ENCODE measurements at places on chromosomes 2 and 18.

DNA sequence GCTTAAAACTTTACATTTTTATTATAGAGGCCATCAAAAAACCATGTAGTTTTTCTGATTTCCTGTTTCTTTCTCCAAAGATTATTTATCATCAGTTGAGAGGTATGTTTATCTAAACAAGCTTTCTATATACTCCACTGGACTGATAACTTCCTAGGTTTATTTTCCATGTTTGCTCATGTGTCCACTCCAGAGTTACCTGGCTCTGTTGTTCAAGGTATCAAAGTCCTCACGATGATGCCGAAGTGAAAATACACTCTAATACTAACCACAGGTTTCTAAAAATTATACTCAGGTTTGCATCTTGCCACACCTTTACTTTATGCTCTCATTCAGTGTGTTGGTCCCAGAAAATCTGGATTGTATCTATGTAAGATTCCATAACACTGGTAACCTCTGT lies 287.9 kb upstream of the GULP1 start:
- DNase-seq = no peak

DNA sequence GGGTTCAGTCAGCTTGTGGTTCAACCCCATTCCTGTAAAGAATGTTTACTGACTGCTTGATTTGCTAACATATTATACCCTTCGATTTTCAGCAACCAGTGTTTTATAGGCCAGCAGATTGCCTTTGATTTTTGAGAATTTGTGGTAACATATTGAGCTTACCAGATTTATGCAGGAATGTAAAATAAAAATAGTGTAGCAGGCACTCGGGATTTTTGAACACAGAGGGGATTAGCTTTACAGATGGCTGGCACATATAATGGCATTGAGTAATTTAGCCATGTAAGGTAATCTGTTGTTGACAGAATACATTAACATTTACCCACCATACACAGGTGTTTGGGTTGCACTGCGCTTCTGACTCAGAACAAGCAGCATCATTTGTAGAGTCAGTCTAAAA lies 354.0 kb downstream of the LRRTM1 start:
- no peak for DNase-seq

DNA sequence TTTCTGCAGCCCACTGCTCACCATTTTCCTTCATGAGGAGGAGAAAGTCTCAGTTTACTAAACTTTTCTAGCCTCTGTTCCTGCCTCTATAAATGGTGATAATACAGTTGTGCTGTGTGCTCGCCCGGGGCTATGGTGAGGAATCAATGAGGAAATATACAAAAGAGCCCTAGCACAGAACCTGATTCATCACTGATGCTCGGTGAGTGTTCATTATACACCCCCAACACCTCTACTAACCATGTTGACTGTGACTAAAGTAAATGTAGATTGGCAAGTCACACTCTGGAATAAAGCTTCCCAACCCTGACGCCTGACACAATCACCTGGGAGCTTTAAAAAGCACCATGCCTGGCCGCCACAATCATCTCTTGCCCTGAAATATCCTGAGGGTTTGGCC lies 118.8 kb upstream of the CYP1B1 start:
- DNase-seq = no peak

DNA sequence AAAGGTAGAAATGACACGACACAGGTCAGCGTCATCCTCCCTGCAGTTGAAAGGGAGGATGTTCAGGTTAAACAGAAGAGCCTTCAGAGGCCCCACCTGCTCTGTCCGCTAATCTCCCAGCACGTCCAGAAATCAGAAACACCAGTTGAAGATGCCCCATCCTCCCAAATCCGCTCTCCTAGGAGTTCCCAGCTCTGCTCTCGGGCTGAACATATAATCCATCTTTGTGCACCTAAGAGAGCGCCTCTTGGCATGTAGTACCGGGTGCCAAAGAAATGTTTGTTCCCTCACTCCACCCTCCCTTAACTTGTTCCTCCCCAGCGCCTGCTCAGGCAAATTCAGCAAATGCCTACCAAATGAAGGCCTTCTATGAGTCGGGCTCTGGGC lies 145.2 kb upstream of the SMAD2 start:
- peak; percentile 43 for DNase-seq

GRCh38 chr2:130864830-130865800 lies 28.4 kb downstream of the ARHGEF4 start:
- DNase-seq = peak; percentile 55

DNA sequence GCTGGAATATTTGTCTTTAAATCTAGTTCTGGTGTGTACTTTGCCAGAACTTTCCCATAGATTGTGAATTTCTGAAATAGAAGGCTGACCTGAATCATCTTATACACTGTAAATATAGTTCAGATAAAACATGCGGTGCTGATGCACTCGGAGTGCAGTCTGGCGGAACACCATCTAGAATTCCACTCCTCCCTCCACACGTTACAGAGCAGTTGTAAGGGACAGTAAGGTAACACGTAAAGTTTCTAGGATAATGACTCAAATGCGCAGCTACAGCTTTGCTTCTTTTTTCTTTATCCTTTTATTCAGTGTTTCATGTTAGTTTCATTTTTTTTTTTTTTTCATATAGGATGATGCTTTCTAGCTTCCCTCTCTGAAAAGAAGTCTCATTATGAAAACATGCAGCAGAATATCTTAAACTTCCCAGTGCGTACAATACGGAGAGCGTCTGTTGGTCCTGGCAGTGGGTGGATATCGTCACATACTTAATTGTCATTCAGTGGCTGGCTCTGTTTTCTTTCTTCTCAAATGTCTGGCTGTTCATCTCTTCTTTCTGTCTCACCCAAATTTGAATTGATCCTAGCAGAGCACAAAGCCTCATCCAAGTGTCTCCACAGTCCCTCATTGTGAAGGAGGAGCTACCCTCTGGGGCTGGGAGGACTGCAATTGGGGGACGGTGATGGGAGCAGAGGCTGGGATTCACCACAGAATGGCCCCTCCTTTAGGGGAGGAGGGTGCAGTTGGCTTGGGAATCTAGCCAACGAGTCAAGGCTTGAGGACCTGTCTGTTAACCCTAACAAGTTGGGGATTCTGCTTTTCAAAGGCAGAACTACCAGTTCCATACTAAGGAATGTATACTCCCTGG lies 138.8 kb downstream of the MYT1L start:
- DNase-seq = peak; percentile 27

DNA sequence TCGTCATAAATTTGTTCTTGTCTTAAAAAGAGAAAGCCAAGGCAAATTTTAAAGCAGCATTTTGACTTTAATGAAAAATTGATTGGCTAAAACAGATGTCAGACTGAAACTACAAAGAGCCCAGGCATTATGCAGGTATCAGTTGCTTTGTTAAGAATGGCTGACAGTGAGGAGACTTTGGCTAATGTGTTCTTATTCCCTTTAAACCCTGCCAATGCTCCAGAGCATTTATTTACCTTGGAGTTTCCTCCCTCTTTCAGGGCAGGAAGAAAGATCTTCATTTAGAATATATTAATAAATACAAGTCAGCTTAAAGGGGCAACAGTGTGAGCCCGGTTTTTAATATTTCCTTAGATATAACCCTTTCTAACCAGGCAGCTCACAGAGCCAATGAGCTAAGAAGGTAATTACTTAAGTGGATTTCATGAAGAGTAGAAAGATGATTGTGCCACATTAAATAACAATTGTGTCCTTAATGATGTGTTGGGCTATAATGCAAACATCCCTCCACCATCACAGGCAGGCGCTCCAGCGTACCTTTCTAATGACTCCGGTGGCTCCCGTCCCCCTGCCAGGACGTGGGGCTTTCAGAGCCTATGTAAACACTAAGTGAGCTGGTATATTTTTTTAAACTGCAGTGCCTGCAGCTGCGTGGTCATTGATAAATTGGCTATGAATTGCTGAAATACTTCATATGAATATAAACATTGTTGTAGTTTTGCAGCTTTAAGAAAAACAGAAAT lies 349.4 kb upstream of the POU3F3 start:
- DNase-seq = no peak

GRCh38 chr2:7272210-7272609 lies 355.0 kb downstream of the RNF144A start:
- no peak for DNase-seq

DNA sequence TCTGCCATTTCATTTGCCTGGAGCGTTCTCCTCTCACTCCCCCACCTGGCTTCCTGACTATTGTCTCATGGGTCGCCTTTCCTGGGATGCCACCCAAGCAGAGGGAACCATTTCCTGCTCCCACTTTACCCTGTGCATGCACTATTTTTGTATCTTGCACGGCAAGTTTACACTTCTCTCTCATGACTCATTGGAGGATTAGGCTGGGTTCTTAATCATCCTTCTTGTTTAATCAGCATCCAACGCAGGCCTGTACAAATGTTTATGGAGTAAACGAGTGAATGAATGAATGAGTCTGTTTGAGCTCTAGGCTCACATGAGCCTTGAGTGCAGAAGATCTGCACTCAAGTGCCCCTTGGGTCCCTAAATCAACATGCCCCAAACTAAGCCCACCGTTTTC lies 3.8 kb upstream of the ARHGAP25 start:
- no peak for DNase-seq

GRCh38 chr2:41393621-41394020 lies 654.2 kb upstream of the PKDCC start:
- no peak for DNase-seq

- DNase-seq = no peak
These were observed 173.7 kb downstream of the CELF4 start for GRCh38 chr18:37391698-37392548.

DNA sequence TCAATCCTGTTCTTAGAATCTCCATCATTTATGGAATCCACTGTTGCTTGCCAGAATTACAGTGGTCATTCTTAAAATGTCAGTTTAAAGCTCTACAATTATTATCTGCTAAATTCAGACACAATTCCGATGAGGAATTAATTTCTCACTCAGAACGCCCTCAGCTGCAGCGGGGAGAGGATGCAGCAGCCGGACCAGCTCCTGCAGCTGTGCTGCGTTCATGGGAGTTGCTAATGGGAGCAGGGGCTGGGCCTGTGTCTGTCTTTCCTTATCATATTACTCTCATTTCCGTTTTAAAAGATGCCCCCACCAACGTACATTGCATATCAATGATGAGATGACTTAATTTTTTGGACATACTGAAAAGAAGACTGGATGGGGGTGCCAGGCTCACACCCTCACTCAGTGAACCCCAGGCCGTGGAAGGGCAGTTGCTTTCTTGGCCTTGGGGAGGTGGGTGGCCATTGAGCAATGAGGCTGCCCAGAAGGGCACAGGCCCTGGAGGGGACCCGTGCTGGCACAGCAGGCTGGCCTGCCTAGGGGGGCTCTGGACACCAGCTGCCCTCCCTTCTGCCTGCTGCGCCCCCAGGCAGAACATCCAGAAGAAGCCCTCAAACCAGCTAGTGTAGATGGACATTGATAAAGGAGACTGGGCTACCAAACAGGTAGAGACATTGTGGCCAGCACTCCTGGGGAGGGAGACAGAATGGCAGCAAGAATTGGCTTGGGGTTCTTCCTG lies 503.6 kb upstream of the MYT1L start:
- peak; percentile 44 for DNase-seq

DNA sequence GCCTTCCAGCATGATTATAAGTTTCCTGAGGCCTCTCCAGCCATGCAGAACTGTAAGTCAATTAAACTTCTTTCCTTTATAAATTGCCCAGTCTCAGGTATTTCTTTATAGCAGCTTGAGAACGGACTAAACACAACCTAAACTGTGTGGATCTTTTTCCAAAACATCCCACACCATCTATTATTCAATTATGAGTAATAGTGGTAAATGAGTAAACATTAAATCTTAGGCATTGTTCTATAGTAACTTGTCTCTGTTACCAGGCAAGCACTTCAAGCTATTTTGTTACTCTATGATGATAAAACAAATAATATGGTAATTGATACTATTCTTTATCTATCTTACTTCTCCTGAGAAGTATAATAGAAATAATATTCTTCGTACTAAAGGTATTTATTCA lies 536.9 kb upstream of the CHAC2 start:
- no peak for DNase-seq

- DNase-seq = no peak
These were observed 7.1 kb upstream of the CEP68 start for GRCh38 chr2:65049010-65049639.

GRCh38 chr2:209762563-209762962 lies 9.1 kb upstream of the UNC80 start:
- no peak for DNase-seq
